ENCODE measurements at places on chromosomes 5 and 9.

DNA sequence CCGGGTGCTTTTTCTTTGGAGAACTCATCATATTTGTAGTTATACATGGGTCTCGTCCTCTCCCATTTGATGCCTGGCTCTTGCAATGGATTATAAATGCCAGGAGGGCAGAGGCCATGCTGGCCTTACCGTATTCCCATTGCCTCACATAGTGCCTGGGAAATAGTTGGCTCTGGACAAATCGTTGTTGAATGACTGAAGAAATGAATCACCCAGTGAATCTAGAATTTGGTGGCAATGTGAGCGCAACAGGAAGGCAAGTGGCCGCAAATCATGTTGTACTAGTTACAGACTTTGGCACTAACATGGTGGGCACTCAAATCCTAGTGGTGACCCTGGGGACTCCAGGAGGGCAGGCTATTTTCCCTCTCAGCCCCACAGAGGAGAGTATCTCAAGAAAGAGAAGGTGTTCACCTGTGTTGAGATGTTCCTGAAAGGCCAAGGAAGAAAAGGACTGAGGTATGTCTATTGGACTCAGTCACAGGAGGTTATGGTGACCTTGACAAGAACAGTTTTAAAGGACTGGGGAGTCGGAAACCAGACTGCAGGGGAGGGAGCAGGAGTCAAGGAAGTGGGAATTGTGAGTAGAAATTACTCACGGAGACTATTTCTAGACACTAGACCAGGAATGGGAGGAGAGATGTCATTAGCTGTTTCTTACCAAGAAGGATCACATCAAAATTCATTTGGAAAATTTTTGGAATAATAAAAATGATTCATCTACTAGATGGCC, 61.7 kb upstream of the COL15A1 start:
- no peak for DNase-seq

GRCh38 chr9:22201256-22201655, 192.2 kb upstream of the CDKN2B start:
- DNase-seq = no peak

DNA sequence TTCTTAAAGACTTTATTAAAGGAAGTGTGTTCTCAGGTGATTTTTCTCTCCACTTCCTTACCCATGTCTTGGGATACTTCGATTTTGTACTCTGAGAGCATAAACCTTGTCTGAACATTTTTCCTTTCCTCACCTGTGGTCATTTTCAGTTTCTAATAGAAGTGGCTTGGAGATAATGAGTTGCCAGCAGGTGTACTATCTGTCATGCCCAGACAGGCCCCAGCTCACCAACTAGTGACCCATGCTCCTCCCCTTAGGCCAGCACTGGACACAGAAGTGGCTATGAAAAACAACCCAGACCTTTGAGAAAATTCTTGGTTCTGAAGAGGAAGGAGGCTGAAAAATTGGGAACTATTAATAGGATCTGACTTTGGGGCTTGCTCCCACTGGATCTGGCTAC, 49.2 kb upstream of the SMIM32 start:
- DNase-seq = no peak

GRCh38 chr5:72179028-72179815, 71.9 kb downstream of the MAP1B start:
- no peak for DNase-seq

DNA sequence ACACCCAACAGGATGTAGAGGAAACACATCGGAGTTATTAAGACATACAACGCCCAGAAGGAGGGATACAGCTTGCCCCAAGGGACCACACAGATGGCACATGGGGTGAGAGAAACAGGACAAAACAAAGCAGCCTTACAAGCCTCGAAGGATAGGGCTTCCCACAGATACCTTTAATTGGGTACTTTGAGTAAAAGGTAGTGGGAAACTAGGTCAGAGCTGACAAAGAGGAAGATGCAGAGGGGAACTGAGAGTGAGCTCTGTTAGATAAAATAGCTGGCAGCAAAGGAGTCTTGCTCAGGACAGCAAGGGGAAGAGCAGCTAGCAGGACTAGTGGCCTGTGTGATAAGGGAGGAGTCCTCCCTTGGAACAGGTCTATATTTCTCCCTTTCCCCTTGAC, 48.2 kb downstream of the OTP start:
- no peak for DNase-seq

- no peak for DNase-seq
These were observed 1792.3 kb downstream of the EFNA5 start for GRCh38 chr5:105878402-105878801.
